Stimulated activated CD4-positive, alpha-beta T cell treated with anti-CD3 and anti-CD28 coated beads, Interleukin-1b, Interleukin-23, amount 100 ng/mL, for 1 hour (primary cell): ENCODE measurements at places on chromosomes 2 and 18.

DNA sequence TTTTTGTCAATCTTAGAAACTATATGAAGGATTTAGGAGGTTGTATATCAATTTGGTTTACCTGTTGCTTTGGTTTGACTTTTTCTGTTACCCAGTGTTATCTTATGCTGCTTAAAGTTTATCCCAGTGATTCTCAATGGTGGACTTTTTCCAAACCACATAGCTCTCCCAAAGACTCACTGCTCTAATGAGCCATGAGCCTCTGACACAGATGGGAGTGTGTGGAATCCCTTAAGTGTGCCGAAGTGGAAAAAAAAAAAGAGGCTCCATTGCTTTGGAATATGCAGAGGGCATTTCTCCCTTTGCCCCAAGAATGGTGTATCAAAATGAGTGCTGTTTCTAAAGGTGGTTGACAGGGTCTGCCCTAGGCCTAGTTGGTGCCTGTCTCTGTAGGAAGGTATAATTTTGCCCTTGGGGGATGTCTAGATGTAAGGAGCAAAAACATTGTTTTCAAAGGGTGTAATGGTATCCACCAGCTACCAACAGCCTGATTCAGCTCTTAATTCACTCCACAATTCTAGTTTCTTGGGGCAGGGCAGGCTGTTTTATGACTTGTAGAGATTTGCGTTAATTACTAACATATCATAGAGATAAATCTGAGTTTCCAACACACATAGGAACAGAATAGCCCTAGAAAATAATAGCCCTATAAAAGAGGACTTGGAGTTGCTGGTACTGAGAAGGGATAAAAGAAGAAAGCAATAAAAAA, 64.3 kb upstream of the CYP26B1 start:
- DNase-seq, result no peak

DNA sequence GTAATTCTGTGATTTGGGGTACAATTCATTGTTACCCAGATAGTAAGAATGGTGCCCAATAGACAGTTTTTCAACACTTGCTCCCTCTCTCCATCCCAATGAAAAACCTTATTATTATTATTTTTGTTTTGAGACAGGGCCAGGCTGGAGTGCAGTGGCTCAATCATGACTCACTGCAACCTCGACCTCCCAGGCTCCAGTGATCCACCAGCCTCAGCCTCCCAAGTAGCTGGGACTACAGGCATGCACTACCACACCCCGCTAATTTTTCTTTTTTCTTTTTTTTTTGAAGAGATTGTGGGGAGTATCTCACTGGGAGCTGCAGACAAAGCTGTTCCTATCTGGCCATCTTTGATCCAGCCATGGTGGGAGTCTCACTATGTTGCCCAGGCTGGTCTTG, 7.2 kb downstream of the TGFA start:
- DNase-seq, result no peak

DNA sequence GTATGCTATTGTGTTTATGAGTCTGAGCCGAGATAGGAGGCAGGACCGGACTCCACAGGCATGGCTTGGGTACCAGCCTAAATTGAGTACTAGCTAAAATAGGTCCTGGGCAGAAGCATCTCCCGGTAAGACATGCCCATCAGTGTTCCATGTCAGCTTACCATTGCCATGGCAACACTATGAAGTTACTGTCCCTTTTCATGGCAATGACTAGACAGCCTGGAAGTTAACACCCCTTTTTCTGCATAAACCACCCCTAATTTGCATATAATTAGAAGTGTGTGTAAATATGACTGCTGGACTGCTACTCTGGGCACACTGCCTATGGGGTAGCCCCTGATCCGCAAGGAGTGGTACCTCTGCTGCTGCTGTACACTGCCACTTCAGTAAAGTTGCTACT, 1005.1 kb upstream of the FAM98A start:
- DNase-seq, result no peak

GRCh38 chr2:150391779-150392178, 95.7 kb downstream of the RND3 start:
- no peak for DNase-seq

DNA sequence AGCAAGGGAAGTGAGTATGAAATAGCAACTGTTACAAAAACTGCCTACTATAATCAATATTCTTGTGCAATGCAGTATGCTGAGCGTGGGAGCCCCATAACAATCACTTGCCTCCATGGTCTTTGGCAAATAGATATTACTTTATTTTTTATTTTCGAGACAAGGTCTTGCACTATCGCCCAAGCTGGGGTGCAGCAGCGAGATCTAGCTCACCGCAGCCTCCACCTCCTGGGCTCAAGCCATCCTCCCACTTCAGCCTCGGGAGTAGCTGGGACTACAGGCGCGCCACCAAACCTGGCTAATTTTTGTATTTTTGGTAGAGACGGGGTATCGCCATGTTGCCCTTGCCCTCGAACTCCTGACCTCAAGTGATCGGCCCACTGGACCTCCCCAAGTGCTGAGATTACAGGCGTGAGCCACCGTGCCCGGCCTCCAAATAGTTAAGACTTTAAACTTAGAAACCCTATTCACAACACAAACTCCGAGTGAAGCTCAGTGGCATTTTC, 1.2 kb upstream of the CCNT2 start:
- no peak for DNase-seq

GRCh38 chr18:27430595-27430994, 245.5 kb upstream of the CHST9 start:
- no peak for DNase-seq

- DNase-seq, result no peak
These were observed 1674.1 kb upstream of the TMEFF2 start for GRCh38 chr2:193868833-193869232.
